Aorta (tissue), 5 donors: ENCODE measurements at places on chromosomes 1 and 21. TPM values are rescaled to one million over a fixed set of nuclear protein-coding genes. Genes with fewer than 3 reads are reported as not detected.

The DNAJC8 gene
- total RNA-seq: 66.4 TPM

GRCh38 chr1:194279975-194280374, 1093.6 kb upstream of the B3GALT2 start:
- no peaks in the 10 kb centered on the region for H3K27me3 ChIP-seq
- DNase-seq: no peak
- H3K4me1 ChIP-seq: no peaks in the 10 kb centered on the region
- no peak overlapping the region for H3K27ac ChIP-seq
- H3K4me3 ChIP-seq: no peak overlapping the region

DNA sequence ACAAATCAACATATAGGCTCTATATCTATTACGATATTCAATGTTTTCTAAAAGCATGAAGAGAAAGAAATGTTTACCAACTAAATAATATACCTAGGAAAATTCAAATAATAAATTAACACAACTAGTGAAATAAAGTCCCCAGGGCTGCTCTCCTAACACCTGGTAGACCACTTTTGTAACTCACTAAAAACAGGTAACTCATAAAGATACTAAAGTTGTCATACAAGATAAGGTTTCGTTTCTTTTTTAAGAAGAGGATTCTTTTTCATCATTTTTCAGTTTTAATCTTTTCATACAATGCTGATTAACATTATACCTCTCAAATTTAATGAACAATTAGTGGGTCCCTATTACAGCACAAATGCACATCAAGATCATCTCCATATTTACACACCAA, 99.0 kb downstream of the ZZZ3 start:
- H3K27ac ChIP-seq: no peak overlapping the region
- no peaks in the 10 kb centered on the region for H3K36me3 ChIP-seq
- H3K4me1 ChIP-seq: no peaks in the 10 kb centered on the region

DNA sequence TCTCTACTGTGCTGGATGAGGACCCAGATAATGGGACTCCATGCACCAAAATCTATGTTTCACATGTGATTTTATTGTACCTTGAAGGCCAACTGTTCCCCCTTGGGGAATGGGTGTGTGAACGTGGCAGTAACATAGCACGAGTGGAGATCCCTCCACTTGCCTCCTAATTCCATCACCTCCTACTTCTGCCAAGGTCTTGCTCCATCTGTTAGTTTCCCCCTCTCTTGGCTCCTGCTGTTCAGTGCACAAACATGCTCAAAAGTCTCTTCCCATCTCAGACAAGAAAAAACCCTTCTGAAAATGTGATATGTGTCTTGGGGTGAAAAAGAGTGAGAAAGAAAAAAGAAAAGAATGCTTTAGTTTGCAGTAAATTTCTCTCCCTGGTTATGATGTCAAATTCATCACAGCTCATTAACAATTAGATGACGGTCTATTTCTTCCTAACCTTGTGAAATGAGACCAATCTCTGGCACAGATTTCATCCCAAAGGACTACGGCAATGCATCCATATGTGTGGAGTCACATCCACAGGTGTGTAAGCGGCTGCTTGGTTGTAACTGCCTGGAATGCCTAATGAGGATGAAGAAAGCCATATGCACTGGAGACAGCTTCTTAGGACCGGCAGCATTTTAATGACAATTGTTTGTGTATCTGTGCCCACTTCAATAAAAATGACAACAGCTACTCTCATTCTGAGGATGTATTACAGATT, 79.3 kb upstream of the DIRAS3 start:
- H3K4me3 ChIP-seq: no peak overlapping the region
- H3K27me3 ChIP-seq: no peaks in the 10 kb centered on the region

The PWP2 gene
- total RNA-seq: 3.8 TPM

The IFI44L gene
- 42.2 TPM for total RNA-seq

The SSU72 gene
- total RNA-seq: 67.7 TPM

DNA sequence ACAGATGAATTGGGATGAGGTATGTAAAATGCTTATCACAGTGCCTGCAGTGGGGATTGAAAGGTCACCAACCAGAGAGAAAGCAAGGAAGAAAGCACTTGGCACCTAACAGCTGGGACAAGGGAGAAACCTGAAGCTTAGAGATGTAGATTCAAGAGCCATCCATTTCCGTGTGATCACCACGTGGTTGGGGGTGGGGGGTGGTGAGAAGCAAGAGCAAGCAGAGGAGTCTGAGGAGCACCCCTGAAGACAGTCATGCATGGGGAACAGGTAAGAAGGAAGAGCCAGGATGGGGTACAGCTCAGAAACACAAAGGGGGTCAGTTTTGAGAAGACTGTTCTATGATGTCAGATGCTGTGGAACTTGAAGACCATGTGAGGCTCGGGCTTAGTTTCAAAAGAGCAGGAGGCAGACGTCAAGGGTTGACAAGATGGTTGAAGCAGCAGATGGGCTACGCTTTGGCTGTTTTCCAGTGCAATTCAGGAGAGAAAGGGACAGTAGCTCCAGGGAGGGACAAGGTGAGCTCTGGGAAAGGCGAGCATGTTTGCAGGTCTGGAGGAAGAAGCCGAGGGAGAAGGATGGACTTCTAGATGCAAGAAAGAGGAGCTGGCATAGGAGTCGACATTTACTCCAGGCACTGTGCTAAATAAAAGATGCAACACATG, 17.4 kb downstream of the KANK4 start:
- no peaks in the 10 kb centered on the region for H3K4me1 ChIP-seq
- H3K36me3 ChIP-seq: no peaks in the 10 kb centered on the region
- no peaks in the 10 kb centered on the region for H3K27me3 ChIP-seq
- H3K27ac ChIP-seq: no peak overlapping the region

- peak; percentile 60 for DNase-seq
- no peaks in the 10 kb centered on the region for H3K27me3 ChIP-seq
These were observed 720 bp upstream of the F3 start for GRCh38 chr1:94542088-94542870.

DNA sequence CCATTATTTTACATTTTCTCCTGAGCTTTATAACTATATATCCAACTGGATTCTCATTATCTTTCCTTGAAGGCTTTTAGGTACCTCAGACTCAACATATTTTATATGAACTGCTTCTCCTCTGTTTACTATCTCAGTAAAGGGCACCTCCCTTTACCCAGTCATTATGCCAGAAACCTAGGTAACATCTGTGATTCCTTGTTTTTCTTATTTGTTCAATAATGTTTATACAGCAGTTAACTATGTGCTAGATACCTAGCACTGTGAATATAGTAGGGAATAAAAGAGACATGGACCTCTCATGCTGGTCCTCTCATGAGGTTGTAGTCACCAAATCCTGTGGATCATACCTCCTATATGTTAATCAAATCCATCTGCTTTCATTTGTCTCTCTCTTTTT, 25.6 kb downstream of the PPP1R12B start:
- no peak for DNase-seq
- H3K4me3 ChIP-seq: no peak overlapping the region
- H3K27me3 ChIP-seq: no peaks in the 10 kb centered on the region
